ENCODE measurements at places on chromosomes 4 and X.
A peak's percentile ranks its signal among the peaks of the same experiment; 100 is the strongest.

DNA sequence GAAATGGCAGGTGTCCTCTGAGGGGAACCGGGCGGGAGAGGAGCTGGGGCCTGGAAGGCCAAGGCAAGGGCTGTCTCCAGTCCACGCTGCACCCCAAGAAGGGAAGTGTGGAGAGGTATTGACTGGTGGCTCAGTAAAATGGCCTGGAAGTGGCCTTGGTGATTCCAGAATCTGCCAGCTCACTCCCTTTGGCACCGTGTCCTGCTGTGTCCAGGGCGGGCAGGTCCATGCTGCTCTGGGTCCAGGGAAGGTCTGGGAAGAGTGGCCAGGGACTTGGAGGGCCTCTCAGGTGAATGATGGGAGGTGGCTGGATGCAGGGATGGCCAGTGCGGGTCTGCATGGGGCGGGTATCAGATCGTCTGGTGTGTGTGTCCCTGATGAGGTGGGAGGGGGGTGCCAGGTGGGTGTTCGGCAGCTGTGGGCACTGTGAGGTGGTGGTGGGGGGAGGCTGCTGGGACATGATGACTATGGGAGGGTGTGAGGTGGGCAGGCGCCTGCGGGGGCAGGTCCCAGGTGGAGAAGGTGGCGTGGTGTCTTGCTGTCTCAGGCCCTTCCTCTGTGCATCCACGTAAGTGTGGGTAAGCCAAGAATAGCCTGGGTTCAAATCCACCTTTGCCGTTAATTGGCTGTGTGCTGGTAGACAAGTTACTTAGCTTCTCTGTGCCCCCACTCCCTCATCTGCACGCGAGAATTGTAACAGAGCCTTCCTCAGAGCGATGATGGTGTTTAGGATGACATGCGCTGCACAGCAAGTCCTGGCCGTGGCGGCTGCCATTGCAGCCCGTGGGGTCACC lies 17.7 kb downstream of the RGS12 start:
- no peak overlapping the region for H3K4me3 ChIP-seq
- H3K27ac ChIP-seq, result no peak overlapping the region
- H3K36me3 ChIP-seq, result no peaks in the 10 kb centered on the region
- no peak for DNase-seq

GRCh38 chr4:6964858-6965257 lies 55.2 kb downstream of the TBC1D14 start:
- H3K27me3 ChIP-seq, result no peaks in the 10 kb centered on the region
- H3K4me3 ChIP-seq, result no peak overlapping the region
- H3K27ac ChIP-seq, result no peak overlapping the region
- H3K4me1 ChIP-seq, result peaks cover 20% of the 10 kb centered on the region

- H3K27ac ChIP-seq, result no peak overlapping the region
- H3K4me1 ChIP-seq, result peaks cover 9% of the 10 kb centered on the region
- no peak for DNase-seq
- no peaks in the 10 kb centered on the region for H3K27me3 ChIP-seq
- peaks cover 37% of the 10 kb centered on the region for H3K36me3 ChIP-seq
- H3K4me3 ChIP-seq, result no peak overlapping the region
Measured at GRCh38 chr4:102541697-102542096, 40.5 kb downstream of the NFKB1 start.

DNA sequence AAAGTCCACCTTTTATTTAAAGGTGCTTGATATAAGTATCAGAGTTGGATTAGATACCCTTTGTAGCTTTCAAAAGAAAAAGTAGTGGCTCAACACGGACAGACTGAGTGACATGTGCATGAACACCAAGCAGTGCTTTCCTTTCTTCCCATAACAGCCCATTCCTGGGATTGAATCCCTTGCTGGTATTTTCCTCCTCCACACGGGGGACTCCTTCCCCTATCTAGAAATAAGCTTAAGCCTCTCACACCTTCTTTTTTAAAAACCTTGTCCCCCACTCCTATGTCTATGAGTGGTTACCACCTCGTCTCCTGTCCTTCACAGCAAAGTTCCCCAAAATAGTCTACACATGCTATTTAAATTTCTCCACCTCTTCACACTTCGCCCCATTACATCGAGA lies 5.1 kb downstream of the AP1S2 start:
- H3K27ac ChIP-seq, result no peak overlapping the region
- no peaks in the 10 kb centered on the region for H3K4me1 ChIP-seq
- DNase-seq, result no peak
- H3K27me3 ChIP-seq, result no peaks in the 10 kb centered on the region
- no peak overlapping the region for H3K4me3 ChIP-seq

DNA sequence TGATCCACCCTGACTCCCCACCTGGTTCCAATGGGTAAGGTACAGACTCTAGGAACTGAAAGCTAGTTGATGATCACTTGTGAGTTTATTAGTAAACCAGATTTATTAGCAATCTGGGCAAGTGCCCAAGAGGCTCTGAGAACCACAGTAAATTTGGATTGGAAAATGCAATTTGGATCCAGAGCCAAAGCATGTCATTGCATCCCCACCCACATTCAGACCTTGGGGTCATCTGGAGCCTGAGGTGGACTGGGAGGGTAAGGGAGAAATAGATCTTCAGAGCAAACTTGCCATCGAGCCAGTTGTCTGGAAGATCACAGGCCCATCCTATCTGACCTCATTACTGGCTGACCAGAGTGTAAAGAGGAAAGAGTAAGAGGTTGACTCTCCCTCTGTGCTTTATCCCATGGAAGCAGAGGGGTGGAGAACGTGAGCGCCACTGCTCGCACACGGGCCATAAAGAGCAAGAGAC lies 78.7 kb upstream of the RASGEF1B start:
- no peaks in the 10 kb centered on the region for H3K4me1 ChIP-seq
- no peak overlapping the region for H3K27ac ChIP-seq
- peaks cover 3% of the 10 kb centered on the region for H3K27me3 ChIP-seq
- no peak for DNase-seq
- H3K36me3 ChIP-seq, result no peaks in the 10 kb centered on the region
- no peak overlapping the region for H3K4me3 ChIP-seq

GRCh38 chrX:63751481-63751880 lies 33.5 kb downstream of the ARHGEF9 start:
- H3K4me1 ChIP-seq, result peaks cover 8% of the 10 kb centered on the region
- H3K36me3 ChIP-seq, result no peaks in the 10 kb centered on the region
- H3K4me3 ChIP-seq, result no peak overlapping the region
- H3K27ac ChIP-seq, result no peak overlapping the region
- no peak for DNase-seq

- no peak overlapping the region for H3K4me3 ChIP-seq
- no peak for DNase-seq
- H3K4me1 ChIP-seq, result no peaks in the 10 kb centered on the region
- no peaks in the 10 kb centered on the region for H3K36me3 ChIP-seq
- H3K27ac ChIP-seq, result no peak overlapping the region
- no peaks in the 10 kb centered on the region for H3K27me3 ChIP-seq
Measured at GRCh38 chr4:148573296-148573695, 131.1 kb upstream of the NR3C2 start.

- no peaks in the 10 kb centered on the region for H3K36me3 ChIP-seq
- DNase-seq, result no peak
- H3K4me1 ChIP-seq, result no peaks in the 10 kb centered on the region
- no peaks in the 10 kb centered on the region for H3K27me3 ChIP-seq
Measured at GRCh38 chr4:8766610-8767009, 105.0 kb downstream of the HMX1 start.

GRCh38 chr4:166895771-166896170 lies 338.5 kb downstream of the SPOCK3 start:
- H3K4me1 ChIP-seq, result no peaks in the 10 kb centered on the region
- no peak overlapping the region for H3K4me3 ChIP-seq
- no peaks in the 10 kb centered on the region for H3K27me3 ChIP-seq
- no peak for DNase-seq
- H3K27ac ChIP-seq, result no peak overlapping the region

DNA sequence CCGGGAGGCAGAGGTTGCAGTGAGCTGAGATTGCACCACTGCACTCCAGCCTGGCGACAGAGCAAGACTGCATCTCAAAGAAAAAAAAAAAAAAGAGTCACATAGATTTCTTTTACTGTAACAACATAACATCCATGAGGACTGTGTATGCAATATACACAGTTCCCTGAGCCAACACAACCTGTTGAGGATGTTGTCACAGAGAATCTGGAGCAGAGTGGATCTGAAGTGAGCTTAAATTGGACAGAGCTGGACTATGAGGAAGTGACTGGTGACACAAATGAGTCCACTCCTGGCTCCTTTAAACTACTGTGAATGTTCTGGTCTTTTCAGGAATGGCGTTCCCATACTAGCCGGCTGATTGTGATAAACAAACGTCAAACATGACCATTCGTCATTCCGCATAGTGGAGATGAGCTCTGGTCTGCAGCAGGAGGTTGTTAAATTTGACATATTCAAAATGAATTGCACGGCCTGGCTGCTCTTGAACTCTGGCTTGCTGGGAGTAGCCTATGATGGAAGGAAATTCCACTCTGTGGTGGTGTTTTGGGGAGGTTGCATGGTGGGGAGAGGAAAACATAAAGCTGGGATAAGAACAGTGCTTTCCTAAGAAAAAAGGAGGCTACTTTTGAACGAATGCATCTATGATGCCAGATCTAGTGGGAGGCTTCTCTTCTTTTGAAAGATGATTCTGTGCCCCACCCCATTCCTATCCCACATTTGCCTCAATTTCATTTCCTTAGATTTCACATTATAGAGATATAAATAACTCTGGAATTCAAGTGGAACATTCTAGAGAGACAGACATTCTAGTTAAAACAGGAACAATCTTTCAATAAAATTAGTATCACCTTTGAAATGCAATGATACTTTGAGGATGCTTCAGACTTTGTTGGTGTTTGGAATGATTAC lies 149.5 kb downstream of the SHROOM3 start:
- no peaks in the 10 kb centered on the region for H3K27me3 ChIP-seq
- H3K36me3 ChIP-seq, result no peaks in the 10 kb centered on the region
- no peak for DNase-seq

- peaks cover 9% of the 10 kb centered on the region for H3K4me1 ChIP-seq
- H3K27ac ChIP-seq, result no peak overlapping the region
- no peaks in the 10 kb centered on the region for H3K36me3 ChIP-seq
Measured at GRCh38 chr4:156190615-156191014, 236.9 kb upstream of the CTSO start.

DNA sequence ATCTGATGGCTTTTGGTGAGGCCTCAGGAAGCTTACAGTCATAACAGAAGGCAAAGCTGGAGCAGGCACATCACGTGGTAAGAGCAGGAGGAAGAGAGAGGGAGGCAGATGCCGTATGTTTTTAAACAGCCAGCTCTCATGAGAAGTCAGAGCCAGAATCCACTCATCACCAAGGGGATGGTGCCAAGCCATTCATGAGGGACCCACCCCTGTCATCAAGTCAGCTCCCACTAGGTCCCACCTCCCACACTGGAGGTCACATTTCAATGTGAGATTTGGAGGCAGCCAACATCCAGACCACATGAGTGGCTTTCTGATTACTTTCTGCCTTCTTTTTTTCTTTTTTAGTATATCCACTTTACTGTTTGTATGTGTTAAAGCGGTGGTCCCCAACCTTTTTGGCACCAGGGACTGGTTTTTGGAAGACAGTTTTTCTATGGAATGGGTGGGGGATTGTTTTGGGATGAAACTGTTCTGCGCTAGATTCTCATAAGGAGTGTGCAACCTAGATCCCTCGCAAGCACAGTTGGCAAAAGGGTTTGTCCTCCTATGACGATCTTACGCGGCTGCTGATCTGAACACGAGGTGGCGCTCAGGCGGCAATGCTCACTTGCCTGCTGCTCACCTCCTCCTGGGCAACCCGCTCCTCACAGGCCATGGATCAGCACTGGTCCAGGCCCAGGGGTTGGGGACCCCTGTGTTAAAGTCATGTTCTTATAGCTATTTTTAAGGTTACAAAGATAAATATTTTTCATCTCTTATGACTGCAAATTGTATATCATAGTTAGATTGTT lies 61.7 kb downstream of the SLIT2 start:
- no peak overlapping the region for H3K4me3 ChIP-seq
- H3K36me3 ChIP-seq, result no peaks in the 10 kb centered on the region
- DNase-seq, result no peak
- H3K4me1 ChIP-seq, result peaks cover 8% of the 10 kb centered on the region
- no peak overlapping the region for H3K27ac ChIP-seq
- H3K27me3 ChIP-seq, result peaks cover 13% of the 10 kb centered on the region

- H3K36me3 ChIP-seq, result no peaks in the 10 kb centered on the region
- no peaks in the 10 kb centered on the region for H3K27me3 ChIP-seq
- no peak overlapping the region for H3K27ac ChIP-seq
- no peak overlapping the region for H3K4me3 ChIP-seq
- H3K4me1 ChIP-seq, result no peaks in the 10 kb centered on the region
Measured at GRCh38 chr4:58219179-58219578, 1109.0 kb upstream of the IGFBP7 start.

DNA sequence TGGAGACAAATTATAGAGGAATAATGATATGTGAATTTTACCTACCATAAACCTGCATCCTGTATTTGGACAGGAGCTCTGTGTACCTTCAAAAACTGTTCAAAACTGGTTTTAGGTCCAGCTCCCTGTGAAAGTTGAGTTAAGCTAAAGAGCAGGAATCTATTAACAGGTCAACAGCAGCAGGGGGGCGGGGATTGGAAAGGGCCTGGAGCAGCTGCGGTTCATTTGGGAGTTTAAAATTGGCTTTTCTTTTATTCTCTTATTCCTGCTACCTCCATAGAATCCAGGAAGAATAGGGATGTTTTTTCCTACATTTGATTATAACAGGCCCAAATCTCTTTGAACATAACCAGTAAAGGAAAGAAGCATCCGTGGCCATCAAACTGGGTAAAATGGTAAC lies 23.8 kb downstream of the SHROOM3 start:
- peaks cover 34% of the 10 kb centered on the region for H3K4me1 ChIP-seq
- no peaks in the 10 kb centered on the region for H3K27me3 ChIP-seq
- DNase-seq, result peak; percentile 74
- H3K36me3 ChIP-seq, result no peaks in the 10 kb centered on the region
- peak overlapping the region; percentile 100 for H3K27ac ChIP-seq
- no peak overlapping the region for H3K4me3 ChIP-seq

DNA sequence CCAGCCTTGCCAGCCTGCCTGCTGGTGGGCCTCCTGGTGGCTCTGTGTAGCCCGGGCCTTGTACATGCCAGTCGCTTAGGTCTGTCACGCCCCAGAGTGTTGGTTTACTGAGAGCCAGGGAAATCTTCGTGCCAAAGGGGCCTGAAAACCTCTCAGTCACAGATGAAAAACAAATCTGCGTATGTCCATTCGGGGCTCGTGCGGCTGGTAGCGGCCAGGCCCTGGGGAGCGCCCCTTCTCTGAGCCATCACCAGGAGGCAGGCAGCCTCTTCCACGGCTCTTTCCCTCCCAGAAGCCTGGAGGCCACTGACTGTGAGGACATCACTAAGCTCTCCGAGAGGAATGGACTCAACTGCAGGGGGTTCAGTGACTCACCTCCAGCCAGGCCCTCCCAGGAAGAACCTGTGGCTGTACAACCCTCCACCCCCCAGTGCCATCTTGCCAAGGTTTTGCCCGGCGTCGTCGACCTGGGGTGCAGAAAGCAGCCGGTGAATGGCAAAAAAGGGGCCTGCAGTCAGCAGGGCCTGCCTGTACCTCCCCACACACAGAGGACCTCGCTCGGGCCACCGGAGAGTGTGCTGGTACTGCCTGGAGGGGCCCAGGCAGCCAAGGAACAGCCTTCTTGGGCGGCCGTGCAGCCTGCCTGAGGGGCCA lies 162.2 kb downstream of the BCOR start:
- no peaks in the 10 kb centered on the region for H3K36me3 ChIP-seq
- peak overlapping the region; percentile 22 for H3K27ac ChIP-seq
- no peak overlapping the region for H3K4me3 ChIP-seq
- no peaks in the 10 kb centered on the region for H3K27me3 ChIP-seq
- peak; percentile 73 for DNase-seq
- H3K4me1 ChIP-seq, result peaks cover 37% of the 10 kb centered on the region

Measured in SJSA1 (cell line).